NCI-H748 treated with DMSO at 0.1 percent for 48 hours (cell line): ENCODE measurements at places on chromosomes 11 and 22.

- no peak for DNase-seq
These were observed 6.2 kb downstream of the SYT12 start for GRCh38 chr11:67029146-67029545.

- no peak for DNase-seq
These were observed 1310.3 kb downstream of the BRD1 start for GRCh38 chr22:48517039-48518030.

- no peak for DNase-seq
These were observed 841 bp upstream of the TUB start for GRCh38 chr11:8080069-8080670.

- DNase-seq, result no peak
These were observed 454 bp upstream of the OTUB1 start for GRCh38 chr11:63985812-63986155.

DNA sequence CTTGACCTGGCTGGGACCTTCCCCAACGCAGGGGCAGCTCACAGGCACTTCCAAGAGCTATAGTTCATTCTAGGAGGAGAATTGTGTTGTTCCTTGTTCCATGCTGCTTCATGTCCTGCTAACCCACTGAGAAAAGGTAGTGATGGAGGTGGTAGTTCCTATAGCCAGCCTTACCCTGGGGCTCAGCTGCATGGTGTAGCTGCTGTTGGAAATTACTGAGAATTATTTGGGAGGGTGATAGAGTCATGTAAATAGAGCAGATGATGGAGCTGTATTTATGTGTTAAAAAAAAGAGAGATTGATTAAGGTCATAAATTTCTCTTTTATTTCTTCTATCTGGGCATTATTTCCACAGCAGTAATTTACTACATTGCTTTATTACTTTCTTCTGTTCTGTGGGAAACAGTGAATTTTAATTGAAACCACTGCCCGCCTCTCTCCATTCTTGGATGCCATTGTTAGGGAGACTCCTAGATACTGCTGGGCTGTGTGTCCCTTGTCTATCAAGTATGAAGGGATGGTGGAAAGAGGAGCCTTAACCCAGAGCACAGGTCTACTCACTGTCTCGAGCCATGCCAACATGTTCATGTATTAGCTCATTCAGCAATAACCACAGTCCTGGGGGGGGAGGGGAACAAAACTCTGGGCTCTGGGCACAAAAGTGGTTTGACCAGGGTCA is 309.2 kb downstream of the FAT3 start:
- no peak for DNase-seq

DNA sequence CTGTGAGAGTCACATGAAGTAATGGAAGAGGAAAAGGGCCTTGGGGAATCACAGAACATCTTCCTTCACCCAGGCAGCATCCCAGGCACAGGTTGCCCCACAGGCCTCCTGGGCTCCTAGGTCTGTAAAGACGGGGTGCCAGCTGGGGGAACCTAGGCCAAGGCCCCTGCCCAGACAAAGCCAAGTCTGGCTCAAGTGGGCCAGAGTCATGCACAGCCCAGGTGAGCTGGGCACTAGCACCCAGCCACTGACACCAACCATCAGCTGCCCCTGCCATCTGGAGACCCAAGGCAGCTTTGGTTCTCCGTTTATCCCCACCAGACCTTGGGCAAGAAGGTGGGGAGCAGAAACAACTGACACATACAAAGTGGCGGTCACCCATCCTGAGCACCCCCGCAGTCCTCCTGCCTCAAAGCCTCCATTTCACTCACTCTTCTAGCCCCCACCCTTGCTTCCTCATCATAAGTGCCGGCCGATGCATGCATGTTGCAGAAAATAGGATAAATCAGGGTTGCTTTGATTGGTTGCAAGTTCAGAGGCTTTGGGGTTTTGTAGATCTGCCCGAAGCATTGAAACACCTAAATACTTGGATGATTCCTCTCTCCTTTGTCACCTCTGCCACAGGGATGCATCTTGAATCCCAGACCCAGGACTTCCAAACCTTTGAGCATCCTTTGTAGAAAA is 26.5 kb upstream of the TMPRSS4 start:
- no peak for DNase-seq

GRCh38 chr11:123567466-123567865 is 87.0 kb downstream of the SCN3B start:
- DNase-seq, result no peak

GRCh38 chr11:720642-721246 is 14.7 kb downstream of the EPS8L2 start:
- DNase-seq, result peak; percentile 57

DNA sequence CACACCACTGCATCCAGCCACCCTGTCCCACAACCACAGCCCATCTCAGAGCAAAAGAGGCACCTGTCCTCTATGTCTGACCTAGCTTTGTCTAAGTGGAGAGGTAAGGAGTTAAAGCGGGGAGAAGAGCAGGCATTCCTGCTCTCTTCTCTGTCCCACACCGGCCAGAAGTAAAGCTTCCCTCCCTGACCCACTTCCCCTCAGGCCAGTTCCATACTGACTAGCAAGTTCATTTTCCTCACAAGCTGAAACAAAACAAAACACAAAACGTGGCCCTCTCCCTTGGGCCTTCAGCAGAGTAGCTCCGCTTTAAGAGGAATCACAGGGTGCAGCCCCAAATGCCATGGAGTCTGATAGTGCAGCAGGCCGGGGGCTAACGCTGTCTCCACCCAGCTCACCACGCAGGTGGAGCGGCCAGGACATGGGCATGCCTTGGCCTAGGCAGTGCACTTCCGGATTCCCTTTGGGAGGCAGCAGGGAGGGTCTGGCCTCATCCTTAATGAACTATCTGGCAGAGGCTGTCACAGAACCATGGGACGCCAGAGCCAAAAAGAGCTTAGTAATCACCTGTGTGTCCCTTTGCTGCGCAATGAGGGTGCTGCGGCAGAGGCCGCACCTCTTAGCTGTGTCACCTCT is 34.0 kb downstream of the FLI1 start:
- DNase-seq, result no peak

GRCh38 chr11:130164221-130164570 is 4.6 kb downstream of the ST14 start:
- DNase-seq, result no peak

DNA sequence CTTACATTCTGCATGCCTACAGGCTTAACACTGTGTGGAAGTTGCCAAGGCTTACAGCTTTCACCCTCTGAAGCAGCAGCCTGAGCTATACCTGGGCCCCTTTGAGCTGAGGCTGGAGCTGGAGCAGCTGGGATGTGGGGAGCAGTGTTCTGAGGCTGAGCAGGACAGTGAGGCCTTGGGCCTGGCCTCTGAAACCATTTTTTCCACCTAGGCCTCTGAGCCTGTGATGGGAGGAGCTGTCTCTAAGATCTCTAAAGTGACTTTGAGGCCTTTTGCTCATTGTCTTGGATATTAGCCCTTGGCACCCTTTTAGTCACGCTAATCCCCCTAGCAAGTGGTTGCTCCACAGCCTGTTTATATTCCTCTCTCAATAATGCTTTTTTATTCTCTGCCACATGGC is 59.9 kb upstream of the ZBED5 start:
- DNase-seq, result no peak

- DNase-seq, result no peak
These were observed 10.3 kb downstream of the EIF4G2 start for GRCh38 chr11:10798330-10798928.

GRCh38 chr22:36332623-36333332 is 55.0 kb downstream of the MYH9 start:
- no peak for DNase-seq

- DNase-seq, result no peak
These were observed 52.6 kb downstream of the SWAP70 start for GRCh38 chr11:9716275-9717039.

DNA sequence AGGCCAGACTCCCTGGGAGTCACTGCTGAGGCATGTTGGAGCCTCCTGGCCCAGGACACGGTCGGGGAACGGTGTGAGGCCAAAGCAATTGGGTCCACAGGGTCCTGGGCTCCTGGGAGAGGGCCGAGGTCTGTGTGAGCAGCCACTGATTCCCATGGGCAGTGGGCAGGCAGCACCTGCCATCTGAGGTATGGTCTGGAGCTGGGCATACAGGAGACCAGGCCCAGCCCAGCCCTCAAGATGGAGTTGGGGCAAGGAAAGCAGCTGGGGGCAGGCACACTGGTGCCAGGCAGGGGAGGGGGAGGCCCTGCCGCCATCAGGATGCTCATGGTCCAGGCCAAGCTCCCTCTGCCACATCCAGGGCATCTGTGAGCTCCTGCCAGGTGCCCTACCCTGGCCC is 32.2 kb upstream of the HMOX1 start:
- no peak for DNase-seq

GRCh38 chr11:100546714-100547113 is 140.4 kb upstream of the ARHGAP42 start:
- DNase-seq, result no peak

- DNase-seq, result no peak
These were observed 112.3 kb upstream of the SORL1-AS1 start for GRCh38 chr11:121564948-121565684.

DNA sequence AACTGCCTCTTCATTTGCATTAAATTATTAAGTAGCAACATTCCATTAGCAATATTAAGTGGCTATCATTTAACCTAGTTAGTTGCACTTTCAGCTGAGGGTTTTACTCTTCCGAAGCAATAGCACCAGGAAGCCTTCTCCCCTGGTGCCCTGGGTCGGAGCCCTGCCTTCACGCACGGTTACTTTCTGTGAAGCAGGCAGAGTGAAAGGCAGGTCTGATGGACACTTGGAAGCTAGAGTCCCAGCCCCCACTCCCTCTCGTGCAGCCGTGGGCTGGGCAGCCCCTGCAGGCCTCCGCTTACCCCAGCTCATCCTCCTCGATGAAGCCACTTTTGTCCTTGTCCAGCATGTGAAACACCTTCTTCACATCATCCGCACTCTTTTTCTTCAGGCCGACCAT is 2.0 kb downstream of the PVALB start:
- DNase-seq, result no peak

- no peak for DNase-seq
These were observed 21.4 kb upstream of the CADM1 start for GRCh38 chr11:115525531-115526006.

DNA sequence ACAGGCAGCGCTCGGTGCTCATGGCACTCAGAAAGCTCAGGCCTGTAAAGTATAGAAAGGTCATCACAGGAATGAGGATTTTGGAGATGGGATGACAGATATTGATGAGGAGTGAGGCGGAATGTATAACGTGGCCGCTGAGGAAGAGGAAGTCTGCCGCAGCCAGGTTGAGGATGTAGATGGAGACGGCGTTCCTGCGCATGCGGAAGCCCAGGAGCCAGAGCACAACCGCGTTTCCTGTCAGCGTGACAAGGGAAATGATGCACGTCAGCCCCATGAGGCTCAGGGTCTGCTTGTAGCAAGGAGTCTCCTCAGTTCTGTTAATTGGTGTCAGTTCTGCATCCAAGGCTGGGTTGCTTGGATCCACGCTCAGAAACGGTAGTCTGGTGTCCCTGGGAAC is 33.1 kb upstream of the MRGPRX1 start:
- no peak for DNase-seq

DNA sequence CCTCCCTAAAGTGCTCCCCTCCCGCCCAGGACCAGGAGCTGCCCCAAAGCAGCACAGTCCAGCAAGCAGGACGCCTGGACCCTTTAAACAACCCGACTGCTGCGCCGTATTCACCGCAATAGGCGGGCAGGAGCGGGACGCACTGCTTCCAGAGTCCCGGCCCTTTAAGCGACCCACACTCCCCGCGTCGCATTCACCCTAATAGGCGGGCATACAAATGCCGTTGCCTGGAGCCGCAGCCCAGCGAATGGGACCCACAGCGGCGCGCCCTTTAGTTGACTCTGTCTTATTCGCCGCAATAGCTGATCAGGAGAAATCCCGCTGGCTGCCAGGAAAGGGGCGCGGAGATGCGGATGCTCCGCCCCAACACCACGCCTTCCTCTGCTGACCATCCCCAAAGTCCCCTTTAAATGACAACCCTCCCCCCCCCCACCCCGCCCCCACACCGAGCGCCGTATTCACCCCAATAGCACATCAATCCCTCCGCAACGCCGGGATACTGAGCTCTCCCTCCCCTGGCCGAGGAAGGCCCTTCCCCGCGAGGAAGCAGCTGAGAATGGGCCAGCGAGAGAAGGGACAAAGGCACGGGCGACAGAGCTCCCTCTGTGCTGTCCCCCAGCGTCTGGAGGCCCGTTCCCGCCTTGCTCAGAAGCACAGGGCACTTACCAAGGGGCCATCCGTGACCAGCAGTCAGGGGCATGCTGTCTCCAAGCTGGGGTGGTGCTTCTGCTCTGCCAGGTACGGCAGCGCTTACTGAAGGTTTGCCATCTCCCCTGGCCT is 4.7 kb downstream of the OSBPL5 start:
- DNase-seq, result peak; percentile 78

DNA sequence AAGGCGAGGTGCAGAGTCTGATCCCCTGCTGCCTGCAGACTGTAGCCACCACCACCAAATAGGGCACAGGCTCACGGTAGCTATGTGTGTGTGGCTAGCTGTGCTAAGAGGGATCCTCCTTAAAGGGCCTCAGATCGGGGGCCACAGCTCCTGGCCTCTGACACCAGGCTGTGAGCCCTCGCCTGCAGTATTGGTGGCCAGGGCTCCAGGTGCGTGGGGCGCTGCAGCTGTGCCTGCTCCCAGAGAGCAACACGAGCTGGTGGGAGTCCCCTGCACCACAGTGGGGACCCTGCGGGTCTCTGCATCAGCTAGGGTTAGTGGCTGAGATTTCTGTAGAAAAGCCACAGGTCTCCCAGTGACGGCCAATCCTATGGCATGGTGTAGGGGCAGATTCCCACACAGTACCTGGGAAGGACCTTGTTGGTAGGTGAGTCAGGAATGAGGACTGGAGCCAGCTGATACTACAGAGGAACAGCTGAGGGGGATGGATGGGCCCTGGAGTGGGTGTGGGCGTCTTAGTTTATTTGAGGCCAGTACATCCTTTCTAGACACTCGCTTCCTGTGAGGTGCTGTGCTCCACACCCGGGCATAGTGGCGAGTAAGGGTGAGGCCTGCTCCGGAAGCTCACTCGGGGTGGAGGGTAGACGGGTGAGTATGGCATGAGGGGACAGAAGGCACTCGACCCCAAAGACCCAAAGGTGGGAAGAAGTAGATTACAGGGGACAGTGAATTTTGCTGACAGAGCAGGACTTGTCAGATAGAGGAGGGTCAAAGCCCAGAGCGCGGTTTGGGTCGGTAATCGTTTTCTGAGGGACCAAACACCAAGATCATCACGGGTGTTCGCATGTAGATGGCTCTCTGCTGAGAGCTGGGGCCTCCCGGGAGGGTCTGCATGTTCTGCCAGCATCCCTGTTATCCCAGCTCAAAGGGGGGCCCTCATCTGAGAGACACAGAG is 212.5 kb downstream of the TBC1D22A start:
- no peak for DNase-seq

DNA sequence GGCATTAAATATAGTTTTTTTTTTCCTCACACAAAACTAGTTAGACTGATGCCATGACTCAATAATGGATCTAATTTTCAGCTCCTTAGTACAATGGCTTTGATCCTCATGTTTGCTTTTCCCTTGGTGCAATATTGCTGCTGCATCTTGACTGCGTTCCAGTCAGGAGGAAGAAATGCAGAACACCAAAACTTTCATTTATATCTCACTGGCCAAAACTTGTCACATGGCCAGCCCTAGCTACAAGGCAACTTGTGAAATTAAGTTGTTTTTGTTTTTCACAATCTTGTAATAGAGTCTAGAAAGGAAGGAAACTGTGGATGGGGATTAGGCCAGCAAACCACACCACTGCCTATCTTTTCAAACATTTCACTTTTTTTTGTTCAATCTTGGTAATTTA is 36.7 kb downstream of the SMC1B start:
- DNase-seq, result no peak
